ENCODE measurements at places on chromosomes 12 and 14.

DNA sequence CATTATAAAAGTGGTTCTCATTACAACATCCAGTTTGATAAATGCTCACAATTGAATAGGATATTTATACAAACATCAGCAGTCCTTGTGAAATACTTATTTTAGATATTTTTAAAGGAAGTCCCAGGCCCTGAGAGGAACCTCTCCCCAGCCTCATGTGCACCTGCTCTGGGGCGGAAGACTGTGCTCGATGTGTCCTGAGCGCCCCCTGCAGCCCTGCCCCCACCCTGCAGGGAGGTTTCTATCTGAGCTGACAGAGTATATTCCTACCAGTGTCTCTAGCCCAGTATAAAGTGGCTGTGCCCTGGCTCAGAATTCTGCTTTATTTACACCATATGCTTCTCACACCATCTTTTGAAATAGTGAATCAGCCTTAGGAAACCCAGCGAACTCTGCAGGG, 1349.1 kb downstream of the TMEM121 start:
- peak; percentile 11 for DNase-seq

DNA sequence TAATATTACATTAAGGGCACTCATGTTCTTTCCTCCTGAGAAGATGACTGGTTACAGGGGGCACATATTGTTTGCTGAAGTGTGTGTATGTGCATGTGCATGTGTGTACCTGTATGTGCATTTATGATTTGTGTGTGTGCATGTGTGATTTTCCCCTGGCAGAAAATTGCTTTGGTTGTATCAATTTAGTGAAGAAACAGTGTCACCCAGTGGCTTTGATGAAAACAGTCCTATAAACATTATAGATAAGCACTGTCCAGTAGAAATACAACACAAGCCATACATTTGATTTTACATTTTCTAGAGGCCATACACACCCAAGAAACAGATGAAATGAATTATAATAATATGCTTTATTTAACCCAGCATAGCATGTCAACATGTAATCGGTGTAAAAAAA, 8.6 kb downstream of the PDE3A start:
- no peak for DNase-seq

GRCh38 chr12:81564237-81564636, 194.9 kb downstream of the PPFIA2 start:
- DNase-seq, result no peak

DNA sequence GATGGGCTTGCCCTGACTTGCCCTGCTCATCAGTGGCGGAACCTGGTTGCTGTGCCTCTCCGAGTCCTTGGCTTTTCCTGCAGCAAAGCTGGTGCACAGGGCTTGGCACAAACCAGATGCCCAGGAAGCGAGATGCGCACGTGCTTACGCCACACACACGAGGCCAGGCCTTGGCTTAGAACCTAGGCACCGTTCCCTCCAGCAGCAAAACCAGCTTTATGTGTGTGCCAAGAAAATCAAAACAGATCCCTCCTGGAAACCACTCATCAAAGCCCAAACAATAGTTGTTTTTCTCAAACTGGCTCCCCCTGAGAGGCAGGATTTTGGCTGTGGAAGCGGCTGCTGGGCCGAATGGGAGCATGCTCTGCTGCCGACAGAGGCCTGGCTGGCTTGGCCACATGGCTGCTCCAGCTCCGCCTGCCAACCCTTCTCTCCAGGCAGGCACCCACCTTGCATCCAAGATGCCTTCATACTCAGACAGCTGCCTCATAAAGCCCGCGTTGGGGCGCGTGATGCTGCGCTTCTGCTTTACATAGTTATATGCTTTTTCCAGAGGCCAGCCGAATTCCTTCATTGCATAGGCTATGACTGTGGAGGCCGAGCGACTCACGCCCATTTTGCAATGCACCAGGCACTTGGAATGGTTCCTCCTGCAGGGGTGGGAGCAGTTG, 58.7 kb downstream of the SSH1 start:
- DNase-seq, result no peak

DNA sequence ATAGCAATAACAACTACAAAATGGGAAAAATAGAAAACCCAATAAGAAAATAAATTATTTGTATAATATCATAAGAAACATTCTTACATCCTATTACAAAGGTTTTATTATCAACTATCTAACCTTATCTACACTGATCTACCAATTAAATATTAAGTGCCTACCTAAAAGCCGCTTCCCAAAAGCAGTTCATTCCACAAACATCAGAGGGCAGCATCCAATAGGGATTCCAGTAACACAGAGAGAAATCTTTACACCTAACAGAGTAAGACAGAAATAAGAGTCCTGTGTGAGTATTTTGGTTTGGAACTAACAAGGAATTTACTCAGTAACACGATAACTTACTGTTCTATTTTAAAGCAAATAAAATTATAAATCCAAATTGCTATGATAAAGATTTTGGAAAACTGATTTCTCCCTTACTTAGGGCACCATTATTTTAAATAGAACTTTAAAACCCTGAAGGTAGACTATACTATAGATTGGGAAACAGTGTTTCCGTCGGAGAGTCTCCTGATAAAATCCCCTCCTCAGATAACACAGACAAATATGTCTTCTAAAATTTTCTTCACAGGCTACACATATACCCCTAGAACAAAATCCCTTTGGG, 15.0 kb downstream of the GXYLT1 start:
- no peak for DNase-seq

GRCh38 chr12:92088805-92089204, 56.8 kb downstream of the BTG1 start:
- DNase-seq, result no peak
